ENCODE measurements at places on chromosomes 13 and 19.

DNA sequence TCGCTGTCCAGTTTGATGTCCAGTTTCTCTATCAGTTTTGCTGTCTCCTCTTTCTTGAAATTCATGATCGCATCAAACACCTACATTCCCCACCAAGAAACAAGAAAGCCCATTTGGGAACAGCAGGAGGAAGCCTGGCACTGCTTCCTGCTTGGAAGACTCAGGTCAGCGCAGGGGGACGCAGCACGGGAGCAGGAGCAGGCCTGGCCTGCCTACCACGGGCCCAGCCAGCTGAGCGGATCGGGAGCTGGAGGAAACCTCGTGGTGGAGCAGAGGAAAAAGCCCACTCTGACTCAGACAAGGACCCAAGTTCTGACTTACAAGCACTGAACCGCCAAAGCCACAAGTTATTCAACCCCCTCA, 3.9 kb downstream of the EEF2 start:
- no peak for DNase-seq

- DNase-seq: peak; percentile 13
Observed at GRCh38 chr13:87884884-87885283, 213.7 kb downstream of the SLITRK5 start.

GRCh38 chr13:33228648-33229445, 56.7 kb downstream of the STARD13 start:
- DNase-seq: peak; percentile 83

GRCh38 chr13:94479616-94480015, at the start of gene DCT:
Gene DCT (minus strand): TSS chr13:94479682. CDS start chr13:94479255, 427 bp downstream.
- no peak for DNase-seq

DNA sequence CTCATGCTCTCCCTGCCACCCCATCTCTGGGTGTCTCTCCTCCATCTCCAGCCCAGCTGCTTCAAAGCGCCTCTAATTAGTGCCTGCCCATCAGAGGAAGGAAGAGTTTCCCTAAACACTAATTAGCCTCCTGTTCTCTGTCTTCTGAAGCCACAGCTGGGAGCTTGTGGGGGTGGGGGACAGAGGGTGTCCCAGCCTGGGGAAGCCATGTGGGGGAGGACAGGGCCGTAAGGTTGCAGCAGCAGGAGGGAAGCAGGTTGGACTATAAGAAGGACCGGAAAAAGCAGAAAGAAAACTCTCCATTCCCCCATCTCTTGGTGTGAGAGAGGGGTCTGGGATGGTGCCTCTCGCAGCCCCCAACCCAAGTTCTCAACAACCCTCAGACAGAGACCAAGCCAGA, 26.2 kb downstream of the SLC8A2 start:
- DNase-seq: no peak

GRCh38 chr13:27408074-27408473, 16.3 kb upstream of the GTF3A start:
- DNase-seq: no peak

- no peak for DNase-seq
Observed at GRCh38 chr19:39696387-39696786, 7.9 kb upstream of the LGALS14 start.

DNA sequence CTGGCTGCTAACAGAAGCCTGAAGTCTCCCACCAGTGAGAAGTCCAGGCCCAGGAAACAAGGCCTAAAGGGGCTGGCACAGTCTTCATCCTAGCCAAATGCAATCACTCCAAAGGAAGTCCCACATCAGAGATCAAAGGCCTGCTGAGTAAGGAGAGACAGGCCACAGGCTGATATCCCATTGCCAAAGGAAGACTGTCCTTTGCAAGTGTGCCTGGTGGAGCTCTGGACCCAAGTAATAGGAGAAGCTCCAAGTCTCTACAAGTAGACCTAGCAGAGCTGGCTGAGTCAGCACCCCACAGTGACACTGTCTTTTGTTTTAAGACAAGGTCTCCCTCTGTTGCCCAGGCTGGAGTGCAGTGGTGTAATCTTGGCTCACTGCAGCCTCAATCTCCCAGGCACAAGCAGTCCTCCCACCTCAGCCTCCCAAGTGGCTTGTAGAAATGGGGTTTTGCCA, 4.5 kb downstream of the DBP start:
- DNase-seq: no peak

GRCh38 chr13:46962281-46962941, 65.6 kb upstream of the HTR2A start:
- DNase-seq: peak; percentile 58

- DNase-seq: no peak
Observed at GRCh38 chr19:13429563-13429962, 76.7 kb downstream of the CACNA1A start.

GRCh38 chr13:50078895-50079654, 63.8 kb downstream of the KCNRG start:
- DNase-seq: no peak

DNA sequence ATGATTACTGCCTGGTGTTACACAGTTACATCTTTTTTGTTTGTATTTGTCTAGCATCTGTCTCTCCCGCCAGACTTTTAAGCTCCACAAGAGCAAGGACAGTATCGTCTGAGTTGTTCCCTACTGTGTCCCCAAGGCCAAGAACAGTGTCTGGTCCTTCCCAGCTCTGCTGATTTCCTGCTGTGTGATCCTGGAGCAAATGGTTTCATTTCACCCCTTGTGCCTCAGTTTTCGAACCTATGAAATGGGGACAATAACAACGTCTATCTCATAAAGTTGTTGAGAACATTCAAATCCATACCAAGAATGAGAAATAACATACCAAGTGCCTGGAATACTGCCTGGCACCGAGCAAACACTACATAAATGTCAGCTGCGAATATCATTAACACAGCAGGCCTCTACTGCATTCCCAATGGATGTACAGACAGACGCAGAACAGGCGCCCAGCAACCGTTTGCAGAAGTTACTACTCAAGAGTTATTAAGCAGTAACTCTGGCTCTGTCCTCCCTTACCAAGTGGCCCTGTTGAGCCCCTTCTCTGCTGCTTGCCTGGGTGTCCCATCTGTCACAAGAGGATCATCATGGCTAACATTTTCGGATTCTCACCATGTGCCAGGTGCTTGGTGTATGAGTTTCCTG, 11.4 kb downstream of the XRCC1 start:
- no peak for DNase-seq

DNA sequence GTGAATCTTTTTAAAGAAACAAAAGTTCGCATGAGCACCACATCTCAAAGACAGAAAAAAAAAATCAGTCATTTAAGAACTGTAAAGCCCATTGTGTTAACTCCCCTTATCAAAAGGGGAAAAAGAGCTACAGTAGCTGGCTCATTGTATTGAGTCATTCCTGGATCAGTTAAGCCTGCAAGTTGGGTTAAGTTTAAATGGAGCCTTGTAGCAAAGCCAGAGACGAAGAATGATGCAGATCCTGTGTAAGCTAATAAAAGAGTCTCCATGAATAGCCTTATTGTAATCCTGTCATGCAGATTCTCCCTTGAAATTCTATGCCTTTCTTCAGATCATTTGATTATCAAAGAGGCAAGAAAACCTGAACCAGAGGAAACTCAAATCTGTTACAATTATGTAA, 83.8 kb downstream of the CRYL1 start:
- no peak for DNase-seq

All from fibroblast of upper back skin (primary cell).